ENCODE measurements at places on chromosomes 2 and 18.

- DNase-seq: no peak
Measured at GRCh38 chr2:160402501-160402900, 91.1 kb downstream of the RBMS1 start.

DNA sequence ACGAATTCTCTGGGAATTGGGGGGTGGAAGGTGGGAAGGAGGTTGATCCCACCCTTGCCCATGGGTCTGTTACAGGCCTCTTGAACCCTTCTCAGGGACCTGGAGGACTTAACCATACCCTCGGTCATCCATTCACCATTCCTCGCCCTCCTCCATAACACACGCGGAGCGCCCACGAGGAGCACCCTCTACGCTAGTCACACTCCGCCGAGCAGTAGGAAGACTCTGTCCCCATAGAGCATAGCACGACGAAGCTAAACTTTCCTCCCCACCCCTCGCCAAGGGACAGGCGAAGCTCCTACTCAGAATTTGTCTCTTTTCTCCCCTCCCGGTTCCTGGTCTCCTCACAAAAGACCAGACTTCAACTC is 611 bp upstream of the ITSN2 start:
- no peak for DNase-seq

DNA sequence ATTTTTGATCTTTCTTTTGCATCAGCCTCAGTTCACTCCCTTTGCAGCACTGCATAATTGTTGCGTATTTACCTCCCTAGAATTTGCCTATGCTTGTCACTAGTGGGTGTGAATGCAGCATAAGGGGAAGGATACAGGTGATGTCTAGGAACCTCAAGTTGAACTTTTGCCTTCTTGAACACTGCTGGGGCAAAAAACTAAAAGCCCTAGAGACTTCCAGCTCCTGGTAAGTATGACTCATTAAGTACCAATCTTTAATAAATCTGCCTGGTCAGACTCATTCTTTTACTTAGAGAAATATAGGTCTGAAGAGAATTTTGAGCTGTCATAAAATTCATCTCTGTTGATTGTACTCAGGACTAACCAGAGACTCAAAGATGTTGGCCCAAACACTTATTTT is 547.3 kb upstream of the FANCL start:
- DNase-seq: no peak

DNA sequence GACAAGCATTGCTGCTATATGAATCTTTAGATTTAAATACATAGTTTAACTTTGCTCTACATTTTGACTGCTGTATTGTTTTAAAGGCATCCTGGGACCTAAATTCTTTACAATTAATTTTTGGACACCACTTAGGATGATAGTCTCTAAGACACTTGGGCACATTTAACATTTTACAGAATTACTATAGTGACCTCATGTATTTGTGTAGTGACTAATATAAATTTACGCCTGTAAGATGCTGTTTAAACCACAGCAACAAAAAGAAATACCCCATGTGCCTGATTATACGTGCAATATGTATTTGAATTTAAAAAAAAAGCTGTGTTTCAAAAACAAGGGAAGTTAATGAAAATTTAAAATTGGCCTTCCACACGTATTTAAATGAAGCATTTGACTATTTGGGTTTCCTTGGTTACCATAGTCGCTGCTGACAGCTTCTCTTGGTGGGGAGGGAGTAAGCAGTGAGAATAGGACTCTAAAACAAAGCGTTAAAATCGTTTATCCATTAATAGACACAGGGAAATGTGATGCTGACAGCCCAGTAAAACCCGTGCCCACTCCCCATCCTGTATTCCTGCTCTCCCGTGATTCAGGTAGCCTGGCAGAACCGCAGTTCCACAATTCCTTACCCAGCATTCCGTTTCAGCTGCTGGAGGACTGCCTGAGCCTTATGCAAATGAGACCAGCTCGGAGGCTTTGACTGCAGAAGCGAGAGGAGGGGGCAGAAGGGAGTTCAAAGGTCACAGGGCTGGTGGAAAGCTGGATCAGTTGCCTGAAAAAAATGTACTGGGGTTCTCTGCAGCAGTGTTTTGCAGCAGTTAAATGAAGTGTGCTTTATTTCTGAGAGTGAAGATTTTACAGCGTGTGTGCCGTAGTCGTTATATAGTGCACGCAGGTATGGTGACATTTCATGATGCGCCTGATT is 104.3 kb downstream of the CSRNP3 start:
- DNase-seq: peak; percentile 79

- DNase-seq: no peak
Measured at GRCh38 chr18:76203552-76203951, 291.5 kb downstream of the ZNF516 start.

GRCh38 chr2:217808326-217808725 is 194.5 kb downstream of the TNS1 start:
- DNase-seq: no peak

DNA sequence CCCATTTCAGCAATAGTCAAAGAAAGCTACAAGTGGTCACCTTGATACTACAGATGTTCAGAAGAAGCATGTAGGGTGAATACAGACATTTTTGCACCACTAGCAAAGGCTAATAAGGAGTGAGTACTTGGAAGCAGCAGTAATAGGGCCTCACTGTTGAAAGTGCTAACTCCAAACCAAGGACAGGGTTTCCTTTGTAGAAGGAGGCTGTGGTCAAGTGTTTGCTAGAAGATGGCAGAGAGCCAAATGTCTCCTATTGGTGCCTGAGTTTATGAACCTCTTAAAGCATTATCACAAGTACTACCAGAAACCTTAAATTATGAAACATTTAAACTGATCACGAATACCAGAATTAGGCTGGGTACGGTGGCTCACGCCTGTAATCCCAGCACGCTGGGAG is 308.1 kb downstream of the ZEB2 start:
- no peak for DNase-seq

GRCh38 chr2:23122681-23123215 is 262.2 kb upstream of the KLHL29 start:
- DNase-seq: no peak

DNA sequence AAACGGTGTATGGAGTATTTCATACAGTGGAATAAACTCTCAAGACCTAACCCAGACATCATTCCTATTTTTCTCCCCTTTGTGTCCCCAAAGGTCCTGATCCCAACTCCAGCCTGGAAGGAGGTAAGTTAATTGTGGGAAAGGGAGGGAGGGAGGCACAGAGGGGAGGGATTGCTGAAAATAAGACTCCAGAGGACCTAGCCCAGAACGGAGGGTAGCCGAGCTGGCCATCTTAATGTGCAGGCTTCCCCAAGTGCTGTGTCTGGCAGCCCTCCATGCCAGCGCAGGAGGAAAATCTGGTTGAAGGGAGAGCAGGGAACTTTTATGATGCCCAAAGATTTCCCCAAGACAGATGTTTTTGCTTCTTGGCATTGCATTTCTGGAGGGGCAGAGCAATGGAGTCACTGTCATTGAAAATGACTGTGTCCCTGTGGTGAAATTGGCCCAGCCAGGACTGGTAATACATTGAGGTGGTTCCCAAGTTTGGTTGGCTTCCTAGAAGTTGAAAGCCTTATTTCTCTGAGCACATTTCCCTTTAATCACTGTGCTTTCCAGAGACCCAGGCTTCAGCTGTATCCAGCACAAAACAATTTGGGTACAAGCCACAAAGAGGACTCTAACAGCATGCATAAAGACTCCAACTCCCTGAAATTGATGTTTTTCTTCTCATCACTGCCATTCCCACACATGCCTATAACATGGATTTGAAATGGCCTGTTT is 202.7 kb downstream of the AGPS start:
- DNase-seq: no peak

GRCh38 chr18:13067966-13068365 is 76.8 kb downstream of the CEP192 start:
- no peak for DNase-seq

- DNase-seq: no peak
Measured at GRCh38 chr2:181616715-181617114, 40.2 kb downstream of the CERKL start.

DNA sequence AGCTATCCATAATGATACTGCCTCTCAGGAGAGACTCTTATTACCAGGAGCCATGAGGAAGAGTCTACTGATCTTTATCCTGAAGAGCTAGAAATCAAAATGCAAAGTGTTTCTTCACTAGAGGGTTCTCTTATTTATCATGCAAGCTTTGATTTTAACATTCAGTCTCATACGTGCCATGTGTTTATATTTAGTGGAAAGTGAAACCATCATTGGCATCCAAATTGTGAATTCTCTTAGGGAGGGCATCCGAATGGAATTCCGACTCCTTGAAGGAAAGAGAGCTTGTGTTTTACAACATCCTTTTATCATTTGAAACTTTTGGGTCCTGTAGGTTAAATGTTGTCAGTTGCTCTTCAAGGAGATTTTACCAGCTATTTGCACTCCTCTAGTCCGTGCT is 170.4 kb upstream of the SESTD1 start:
- DNase-seq: no peak

- DNase-seq: no peak
Measured at GRCh38 chr2:217666338-217666737, 336.5 kb downstream of the TNS1 start.

DNA sequence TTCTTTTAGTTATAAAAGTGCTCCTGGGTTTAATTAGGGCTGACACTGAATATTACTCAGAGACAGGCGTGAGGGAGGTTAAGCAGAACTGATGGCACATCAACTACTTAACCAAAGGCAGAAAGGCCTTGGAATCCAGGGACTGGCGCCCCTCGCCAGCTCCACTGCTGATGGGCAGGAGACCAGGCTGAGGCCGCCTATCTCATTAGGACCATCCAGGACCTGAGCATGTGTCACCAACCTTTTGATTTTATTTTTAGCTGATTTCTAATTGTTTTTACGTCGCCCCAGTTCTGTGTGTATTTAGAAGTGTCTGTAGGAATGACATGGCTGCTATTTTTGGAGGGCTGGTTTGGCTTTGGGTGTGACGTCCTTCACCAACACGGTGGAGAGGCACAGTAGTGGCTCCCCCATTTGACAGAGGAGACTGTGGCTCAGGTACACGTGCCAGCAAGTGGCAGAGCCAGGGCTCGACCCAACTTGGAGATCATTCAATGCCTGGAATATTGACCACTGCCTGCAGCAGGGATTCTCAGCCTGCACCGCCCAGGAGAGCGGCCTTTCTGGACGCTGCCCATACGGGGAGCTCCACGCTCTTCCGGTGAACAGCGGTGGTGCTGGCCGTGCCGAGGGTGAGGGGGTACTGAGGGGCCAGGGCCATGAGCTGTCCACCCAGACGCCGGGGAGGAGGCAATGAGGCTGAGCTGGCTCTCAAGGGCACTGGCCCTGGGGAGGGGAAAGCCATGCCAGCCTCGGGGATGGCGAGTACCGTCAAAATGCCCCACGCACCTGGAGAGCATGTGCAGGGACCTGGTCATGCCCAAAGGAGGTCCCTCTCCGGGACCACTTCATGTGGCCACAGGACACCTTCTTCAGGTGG is 205.7 kb downstream of the ASB1 start:
- no peak for DNase-seq

GRCh38 chr2:70647873-70648481 is 94.4 kb upstream of the TGFA start:
- peak; percentile 85 for DNase-seq

DNA sequence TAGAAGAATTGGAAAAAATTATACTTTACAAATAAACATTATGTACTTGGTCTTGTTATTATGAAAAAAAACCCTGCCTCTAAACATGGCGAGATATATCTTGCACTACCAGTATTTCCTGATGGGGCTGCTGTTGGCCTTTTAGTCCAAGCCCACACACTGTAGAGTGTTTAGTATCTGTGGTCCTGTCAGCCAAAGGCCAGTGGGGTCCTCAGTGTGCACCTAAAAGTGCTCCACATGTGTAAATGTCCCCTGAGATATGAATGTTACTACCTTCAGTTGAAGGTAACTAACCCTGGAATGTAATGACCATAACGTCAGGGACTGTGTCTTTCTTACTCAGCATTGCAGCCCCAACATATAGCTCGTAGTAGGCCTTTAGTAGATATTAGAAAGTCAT is 71.1 kb upstream of the HK2 start:
- DNase-seq: peak; percentile 73

DNA sequence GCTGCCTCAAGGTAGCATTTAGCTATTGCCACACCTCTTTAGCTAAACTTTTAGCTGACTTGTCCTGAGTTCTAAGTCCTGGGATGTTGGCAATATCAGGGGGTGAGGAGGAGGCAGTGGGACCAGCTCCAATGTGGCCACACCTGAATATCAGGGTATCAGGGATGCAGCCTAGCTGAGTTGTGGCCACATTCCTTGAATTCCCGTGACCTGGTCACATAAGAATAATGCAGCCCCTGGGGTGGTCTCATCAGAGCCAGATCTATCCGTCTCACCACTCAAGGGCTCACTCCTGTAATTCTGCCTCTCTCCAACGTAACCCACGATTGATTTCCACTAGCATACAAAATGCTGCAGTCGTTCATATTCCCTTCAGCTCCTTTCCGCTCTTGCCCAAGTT is 11.6 kb upstream of the TAF1B start:
- no peak for DNase-seq

DNA sequence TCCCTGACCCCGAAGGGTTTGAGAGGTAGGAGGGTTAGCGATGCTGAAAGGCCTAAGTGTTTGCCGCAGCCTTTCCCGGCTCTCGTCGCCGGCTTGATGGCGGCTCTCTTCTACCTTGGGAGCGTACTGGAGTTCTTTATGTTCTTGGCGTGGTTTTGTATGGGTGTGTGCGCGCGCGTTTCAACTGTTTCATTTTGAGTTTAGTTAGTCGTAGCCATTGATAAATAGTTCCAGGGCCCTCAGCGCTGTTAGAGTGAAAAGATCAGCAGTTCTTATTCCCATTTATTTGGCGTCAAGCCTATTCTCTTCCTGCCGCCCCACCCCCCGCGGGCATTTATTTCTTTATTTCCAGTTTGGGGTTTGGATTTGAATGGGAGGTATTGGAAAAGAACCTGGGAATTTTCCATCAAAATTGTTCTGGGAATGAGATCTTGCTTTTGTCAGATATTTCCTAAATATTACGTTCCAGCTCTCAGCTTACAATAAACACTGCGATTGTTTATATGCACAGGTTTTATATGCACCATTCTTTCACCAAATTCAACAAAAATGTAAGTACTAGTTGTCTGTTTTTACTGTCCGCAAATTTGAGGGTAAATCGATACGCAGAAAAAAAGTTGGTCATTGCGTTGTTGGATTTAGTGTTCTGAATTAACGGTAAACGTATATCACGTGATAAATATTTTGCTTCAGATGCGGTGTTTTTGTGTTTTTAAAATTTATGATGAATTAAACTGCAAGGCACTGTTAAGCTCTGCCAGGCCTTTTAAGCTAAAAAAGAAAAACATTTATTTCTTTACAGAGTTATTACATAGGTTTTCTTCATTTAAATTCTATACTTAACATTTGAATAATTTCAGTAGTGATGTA is 954 bp downstream of the CCNT2 start:
- DNase-seq: no peak

- no peak for DNase-seq
Measured at GRCh38 chr2:129754831-129755230, 224.6 kb upstream of the RAB6C start.

Measured in WERI-Rb-1 (cell line).